ENCODE measurements at places on chromosomes 12 and 14.

DNA sequence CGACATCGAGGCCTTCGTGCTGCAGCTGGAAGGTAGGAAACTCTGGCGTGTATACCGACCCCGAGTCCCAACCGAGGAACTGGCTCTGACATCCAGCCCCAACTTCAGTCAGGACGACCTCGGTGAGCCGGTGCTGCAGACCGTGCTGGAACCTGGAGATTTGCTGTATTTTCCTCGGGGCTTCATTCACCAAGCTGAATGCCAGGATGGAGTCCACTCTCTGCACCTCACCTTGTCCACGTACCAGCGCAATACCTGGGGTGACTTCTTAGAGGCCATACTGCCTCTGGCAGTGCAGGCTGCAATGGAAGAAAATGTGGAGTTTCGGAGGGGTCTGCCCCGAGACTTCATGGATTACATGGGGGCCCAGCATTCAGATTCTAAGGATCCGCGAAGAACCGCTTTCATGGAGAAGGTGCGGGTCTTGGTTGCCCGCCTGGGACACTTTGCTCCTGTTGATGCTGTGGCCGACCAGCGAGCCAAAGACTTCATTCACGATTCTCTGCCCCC lies 1.4 kb downstream of the RIOX1 start:
- DNase-seq = no peak

DNA sequence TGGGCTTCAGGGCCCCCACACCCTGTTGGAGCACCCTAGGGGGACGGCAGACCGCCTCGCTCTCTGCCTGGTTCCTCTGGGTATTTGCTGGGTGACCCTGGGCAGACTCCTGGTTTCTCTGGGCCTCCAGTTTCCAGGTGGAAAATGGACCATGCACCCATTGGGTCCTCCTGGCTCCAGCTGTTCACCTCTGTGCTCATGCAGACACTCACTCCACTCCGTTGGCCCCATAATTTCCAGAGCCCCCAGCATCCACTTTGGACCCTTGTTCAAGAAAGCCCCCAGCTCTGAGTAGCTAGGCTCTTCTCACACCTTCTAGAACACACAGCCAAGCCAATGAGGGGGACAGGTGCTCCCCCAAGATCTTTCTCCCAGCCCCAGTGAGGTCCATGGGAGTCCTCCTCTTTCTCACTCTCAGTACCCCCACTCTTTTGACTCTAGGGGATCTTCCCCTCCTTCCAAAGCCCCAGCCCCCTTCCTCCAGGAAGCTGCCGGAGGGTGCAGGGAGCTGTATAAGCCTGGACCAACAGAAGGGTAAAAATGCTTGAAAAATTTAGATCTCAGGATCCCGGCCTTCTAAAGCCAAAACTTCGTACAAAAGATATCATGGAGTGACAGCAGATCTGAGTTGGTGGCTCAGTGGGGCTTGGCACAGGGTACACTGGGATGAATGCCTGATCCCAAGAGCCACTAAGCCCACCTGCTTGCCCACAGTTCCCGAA lies 174.8 kb upstream of the RTL1 start:
- DNase-seq = no peak

- no peak for DNase-seq
Observed at GRCh38 chr12:49920241-49920914, 16.7 kb upstream of the FAIM2 start.

GRCh38 chr14:57864659-57865058 lies 1.2 kb downstream of the SLC35F4 start:
- no peak for DNase-seq

- no peak for DNase-seq
Observed at GRCh38 chr12:49784756-49785409, 43.3 kb downstream of the NCKAP5L start.

DNA sequence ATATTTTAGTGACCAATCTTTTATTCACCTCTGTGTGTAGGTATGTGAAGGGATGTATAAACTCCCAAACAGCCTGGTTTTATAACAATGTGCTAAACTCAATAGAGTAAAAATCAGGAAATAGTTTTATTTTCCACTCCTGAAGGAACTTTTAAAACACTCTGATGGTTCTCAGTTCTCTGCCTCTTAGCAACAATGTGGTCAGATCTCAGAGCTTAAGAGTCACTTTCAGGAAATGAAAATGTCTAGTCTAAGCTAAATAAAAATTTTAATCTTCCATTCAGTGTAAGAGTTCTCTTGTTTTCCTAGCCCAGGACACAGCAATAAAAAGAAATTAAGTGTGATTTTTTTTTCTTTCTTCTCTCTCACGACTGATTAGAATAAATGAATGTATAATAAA lies 718.0 kb downstream of the C12orf50 start:
- DNase-seq = no peak

GRCh38 chr12:108214486-108214885 lies 85.4 kb downstream of the WSCD2 start:
- DNase-seq = peak; percentile 70

DNA sequence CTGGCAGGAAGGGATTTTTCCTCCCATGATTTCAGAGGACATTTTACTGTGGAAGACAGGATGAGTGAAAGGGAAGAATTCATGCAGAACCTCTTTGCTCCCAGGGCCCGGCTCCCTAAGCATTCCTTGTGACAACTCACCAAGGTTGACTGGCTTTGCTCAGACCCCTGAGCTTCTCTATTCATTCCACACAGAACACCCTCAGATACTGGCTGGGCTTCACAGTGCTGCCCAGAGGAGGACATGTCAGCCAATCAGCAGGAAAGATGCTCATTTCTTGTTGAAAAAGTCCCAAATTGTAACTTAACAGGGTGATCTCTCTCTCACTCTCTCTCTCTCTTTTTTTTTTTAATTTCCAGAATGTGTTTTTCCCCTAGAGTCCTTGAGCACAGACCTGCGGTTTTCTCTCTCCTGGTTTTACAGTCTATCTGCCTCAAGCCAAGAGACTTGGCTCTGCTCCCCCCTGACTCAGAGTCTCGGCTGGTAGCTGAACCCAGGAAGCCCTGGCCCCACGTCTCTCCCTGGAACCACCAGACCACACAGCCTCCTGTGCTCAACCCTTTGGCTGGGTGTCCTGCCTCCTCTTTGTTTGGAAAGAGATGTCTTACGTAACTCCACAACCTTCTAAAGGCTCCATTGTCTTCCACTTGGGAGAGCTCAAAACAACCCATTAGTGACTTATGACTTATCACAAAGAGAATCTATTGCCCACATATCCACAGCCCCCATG lies 43.9 kb downstream of the SSPN start:
- DNase-seq = no peak

DNA sequence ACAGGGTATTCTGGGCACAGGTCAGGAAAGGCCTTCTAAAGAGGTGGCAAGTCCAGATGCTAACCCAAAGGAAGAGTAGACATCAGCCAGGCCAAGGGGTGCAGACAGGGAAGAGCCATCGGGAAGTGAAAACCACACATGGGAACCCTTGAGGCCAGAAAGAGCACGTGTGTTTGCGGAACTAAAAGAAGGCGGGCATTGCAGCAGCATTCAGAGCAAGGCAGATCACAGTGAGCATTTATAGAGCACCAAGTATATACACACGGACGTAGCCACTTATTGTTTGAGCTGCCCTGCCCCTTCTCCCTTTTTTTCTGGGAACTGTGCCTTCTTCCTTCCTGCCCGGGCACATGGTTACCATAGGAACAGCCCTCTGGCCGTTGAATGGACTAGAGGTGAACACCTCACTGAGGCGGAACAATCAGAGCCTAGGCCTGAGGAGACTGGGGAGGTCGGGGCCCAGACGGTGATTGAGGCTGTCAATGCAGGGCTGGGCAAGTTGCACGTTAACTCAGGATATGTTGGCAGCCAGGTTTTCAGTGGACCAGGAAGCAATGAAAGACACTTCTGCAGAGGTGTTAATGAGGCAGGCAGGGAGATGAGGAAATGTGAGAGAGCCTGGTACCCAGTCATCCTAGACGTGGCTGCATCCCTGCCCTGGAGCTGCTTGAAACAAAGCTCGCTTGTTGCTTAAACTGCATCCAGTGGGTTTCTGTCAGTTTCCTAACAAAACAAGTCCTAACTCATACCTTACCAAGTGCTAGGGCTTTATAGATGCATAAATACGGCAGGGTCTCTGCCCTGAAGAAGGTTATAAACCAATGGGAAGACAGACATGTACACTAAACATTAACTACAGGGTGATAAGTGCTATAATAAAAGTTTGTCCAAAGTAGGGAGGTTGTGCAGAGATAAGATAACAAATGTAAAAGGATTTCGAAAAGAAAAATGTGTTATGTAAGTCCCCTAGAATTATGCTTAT lies 34.2 kb downstream of the MOAP1 start:
- no peak for DNase-seq

- no peak for DNase-seq
Observed at GRCh38 chr12:116674643-116675183, 63.2 kb downstream of the SPRING1 start.

GRCh38 chr12:132150780-132151144 lies 6.5 kb downstream of the NOC4L start:
- no peak for DNase-seq

DNA sequence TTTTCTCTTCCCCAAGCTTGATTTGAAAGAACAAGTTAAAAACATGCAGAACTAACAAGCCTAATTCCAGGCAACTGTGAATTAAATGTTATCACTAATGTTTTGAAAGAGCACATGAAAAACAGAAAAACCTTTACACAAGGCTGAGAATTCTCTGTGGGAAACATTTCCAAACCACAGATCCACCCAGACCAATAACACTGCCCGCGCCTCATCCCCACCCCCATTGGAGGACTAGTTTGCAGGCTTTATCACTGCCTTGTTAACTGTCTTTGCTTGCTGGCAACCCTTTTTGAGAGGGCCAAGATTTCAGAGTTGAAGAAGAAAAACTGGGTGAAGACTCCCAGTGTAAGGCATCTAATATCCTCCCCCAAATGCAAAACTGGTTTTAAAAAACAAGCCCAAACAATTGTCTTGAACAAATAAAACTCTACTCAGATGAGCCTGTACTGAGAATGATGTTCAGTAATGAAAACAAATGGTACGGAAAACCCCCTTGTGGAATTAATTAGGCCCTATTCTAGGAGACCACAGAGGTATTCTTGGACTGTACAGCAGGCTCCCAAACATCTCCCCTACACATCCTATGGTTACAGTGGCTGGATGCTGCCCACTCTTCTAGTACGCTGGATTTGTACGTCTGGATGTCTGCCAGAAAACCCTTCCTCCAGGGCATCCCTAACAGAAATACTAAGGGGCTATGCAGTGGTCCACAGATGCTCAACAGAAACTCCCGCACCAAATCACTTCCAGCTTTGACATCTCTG lies 5.8 kb downstream of the MAX start:
- no peak for DNase-seq

GRCh38 chr14:34722723-34723545 lies 8.5 kb upstream of the CFL2 start:
- peak; percentile 51 for DNase-seq
